ENCODE measurements at places on chromosomes 4 and X. TPM values are rescaled to one million over a fixed set of nuclear protein-coding genes. Genes with fewer than 3 reads are reported as not detected.

DNA sequence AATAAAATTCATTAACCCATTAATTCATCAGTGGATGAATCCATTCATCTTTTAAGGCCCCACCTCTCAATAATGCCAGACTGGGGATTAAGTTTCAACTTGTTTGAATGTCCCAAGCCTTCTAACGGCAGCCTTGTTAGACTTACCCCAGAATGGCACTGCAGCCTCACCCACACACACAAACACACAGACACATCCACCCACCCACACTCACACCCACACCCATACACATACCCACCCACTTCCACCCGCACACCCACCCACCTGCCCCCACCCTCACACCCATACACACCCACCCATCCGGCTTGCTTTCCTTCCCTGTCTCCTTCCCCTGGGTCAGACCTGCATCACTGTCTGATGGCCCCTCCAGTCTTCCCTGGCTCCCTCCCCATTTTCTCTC lies 102.6 kb downstream of the ARHGAP10 start:
- no peak for DNase-seq

DNA sequence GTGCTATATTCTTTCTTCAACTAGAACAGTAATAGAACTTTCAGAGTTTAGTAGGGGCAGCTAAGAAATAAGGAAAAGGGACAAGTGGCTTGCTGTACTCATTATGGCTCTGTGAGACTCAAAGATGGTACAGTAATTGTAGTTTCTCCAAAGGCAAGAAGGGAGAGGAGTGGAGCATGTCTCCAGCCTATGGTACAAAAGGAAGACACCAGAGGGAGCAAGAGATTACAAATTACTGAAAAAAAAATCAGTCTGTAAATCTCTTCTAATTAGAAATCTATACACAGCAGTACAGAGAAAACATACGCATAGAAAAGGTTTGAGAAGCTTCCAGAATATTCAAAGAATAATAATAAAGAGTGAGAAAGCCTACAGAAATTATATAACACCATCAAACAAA lies 61.4 kb downstream of the KLHL4 start:
- no peak for DNase-seq

- no peak for DNase-seq
Measured at GRCh38 chrX:141314441-141314840, 72.1 kb upstream of the SPANXC start.

DNA sequence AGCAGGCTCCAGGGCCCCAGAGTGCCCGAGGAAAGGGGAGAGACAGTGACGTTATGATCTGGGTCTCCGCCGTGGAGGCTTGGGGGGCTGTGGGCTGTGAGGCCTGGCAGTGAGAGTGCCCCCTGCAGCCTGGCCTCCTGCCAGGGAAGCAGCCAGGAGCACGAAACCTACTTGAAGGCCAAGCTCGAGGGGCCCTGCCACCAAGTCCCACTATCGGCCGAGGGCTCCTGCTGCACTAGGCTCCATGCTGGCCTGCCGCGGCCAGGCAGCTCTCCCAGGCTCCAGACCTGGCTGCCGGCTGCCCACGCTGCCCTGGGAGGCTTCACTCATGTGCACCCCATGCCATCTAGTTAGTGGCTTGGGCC lies 18.7 kb downstream of the FLNA start:
- no peak for DNase-seq

- DNase-seq: no peak
Measured at GRCh38 chrX:18935893-18936292, 48.0 kb downstream of the PHKA2 start.

GRCh38 chr4:55795341-55795740 lies 24.2 kb upstream of the EXOC1L start:
- no peak for DNase-seq

DNA sequence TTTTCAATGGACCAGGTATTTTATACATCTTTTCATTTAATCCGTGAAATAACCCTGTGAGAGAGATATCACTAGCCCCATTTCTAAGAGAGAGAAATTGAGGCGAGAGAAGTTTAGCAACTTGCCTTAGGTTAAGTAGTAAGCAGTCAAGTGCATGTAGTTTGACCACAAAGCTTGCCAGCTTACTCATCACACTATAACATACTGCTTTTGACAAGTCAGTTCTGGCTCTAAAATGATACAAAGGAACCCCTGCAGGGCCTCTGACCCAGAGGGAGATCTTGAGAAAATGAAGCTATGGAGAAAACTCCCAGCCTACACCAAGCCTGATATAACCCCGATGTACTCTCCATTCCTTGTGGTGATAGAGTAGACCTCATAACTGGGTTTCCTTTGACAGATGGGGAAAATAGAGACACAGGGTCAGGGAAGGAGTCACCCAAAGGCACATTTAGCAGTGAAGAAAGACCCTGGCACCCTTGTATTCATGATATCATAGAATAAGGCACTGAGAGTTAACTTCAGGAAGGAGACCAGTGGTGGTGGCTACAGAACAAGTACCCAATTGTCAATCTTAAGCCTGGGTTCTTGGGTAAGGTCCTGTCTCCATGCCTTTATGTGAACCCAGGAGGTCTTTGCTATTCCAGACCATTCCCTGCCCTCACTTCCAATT lies 60.2 kb upstream of the MSN start:
- DNase-seq: peak; percentile 13

PABPC1L2A gene
- total RNA-seq: not detected

NAP1L5 gene
- 5.6 TPM for total RNA-seq

DNA sequence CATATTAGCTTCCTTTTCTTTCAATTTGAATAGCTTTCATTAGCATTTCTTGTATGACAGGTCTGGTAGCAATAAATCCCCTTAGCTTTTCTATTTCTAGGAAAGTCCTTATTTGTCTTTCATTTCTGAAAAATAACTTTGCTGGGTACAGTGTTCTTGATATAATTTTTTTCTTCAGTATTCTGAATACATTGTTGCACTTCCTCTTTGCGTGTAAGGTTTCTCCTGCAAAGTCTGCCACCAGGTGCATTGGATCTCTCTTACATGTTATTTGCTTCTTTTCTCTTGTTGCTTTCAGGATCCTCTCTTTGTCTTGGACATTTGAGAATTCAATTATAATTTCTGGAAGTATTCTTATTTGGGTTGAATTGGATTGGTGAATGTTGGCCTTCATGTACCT lies 663.7 kb downstream of the GRXCR1 start:
- DNase-seq: no peak

RGN gene
- total RNA-seq: 0.18 TPM

RNF150 gene
- total RNA-seq: 56.5 TPM

SMIM43 gene
- not detected for total RNA-seq

KLF8 gene
- total RNA-seq: 0.18 TPM

DNA sequence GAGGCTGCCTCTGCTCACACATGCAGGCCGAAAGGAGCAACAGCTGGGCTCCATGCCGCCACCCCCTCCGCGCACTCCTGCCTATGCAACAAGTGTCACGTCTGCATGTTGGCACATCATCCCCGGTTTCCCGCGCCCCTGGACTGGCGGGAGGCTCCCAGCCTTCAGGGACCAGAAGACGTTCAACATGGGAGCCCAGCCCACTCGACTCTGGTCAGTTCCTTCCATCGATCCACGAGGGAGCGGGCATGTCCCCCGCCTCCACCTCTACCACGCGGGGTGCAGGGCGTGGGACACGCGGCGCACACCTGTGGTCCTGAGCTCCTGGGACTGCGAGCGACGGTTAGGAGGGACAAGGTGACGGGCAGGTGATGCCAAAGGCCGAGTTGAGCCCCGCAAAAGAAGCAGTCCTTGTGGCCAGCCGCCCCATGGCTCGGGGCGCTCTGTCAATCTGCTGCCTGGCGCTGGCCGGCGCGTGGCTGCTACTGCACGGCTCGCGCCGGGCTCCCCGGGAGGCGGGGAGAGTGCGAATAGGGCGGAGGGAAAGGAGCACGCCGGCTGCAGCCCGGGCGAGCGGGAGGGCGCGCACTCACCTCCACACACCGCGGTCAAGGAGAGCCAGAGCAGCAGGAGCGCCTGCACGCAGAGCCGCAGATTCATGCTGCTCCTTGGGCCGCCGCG lies 645 bp downstream of the APLN start:
- peak; percentile 83 for DNase-seq

DNA sequence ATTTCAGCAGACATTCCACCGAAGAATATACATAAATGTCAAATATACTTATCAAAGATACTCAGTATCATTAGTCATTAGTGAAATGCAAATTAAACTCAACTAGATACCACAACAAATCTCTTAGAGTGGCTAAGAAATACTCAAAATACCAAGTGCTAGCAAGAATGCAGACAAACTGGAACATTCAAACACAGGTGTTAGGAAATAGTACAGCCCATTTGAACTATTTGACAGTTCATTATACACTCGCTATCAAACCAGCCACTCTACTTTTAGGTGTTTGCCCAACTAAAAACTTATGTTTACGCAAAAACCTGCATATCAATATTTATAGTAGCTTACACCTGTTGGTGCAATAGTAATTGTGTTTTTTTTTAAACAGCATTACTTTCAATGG lies 8.8 kb downstream of the ADAM29 start:
- DNase-seq: no peak

DNA sequence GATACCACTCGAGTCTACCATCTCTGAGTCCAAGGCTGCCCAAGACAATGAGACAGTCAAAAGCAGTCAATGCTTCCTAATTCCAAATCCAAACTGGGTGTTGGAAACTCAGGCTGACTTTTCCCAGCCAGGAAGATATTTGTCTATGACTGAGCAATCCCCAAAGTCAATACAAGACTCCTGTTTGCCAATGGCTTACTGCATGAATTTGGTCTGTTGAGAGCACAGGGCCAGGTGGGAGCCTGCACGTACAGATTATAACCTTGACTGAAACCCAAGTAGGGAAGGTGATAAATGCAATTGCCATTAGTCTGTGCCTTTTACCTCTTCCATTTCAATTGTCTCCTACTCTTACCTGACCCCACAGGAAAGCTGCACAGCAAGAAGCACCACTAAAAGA lies 72.6 kb upstream of the PPARGC1A start:
- DNase-seq: no peak

DNA sequence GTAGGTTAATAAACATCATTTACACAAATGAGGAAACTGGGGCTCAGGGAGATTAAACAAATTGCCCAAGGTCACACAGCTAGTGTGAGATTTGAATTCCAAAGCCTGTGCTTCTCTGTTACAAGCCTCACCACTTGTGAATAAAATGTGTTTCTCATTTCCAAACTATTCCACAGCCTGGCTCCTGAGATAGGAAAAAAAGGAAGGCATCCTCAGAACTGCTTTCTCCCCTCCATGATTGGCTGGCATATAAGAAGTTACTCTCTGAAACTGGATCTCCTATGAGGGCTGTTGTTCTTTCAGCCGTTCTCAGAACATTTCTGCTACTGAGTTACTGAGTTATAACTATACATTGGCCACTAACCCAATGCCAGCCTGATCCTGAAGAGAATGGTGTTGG lies 237.9 kb downstream of the MAML3 start:
- no peak for DNase-seq

- peak; percentile 64 for DNase-seq
Measured at GRCh38 chr4:56958111-56958517, 19.3 kb downstream of the NOA1 start.

ZNF674 gene
- total RNA-seq: 8.8 TPM

DNA sequence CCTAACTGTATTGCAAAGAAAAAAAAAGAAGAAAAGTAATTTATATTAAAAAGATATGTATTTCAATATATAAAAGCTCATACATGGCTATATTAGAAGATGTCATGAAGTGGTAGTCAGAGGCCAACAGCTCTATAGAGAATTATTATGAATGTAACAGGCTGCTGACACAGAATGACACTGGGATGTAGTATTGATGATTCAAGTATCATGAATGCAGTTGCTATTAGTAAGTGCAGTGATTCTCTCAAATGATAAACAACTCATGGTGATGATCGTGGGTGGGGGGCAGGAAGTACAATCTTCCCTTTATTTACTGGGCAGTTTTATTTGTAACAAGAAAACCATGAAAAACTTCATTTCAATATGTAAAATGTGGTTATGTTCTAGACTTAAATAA lies 124.6 kb downstream of the COL4A6 start:
- DNase-seq: no peak

OTUD6A gene
- not detected for total RNA-seq

- DNase-seq: no peak
Measured at GRCh38 chr4:95059663-95060062, 301.9 kb downstream of the BMPR1B start.

DNA sequence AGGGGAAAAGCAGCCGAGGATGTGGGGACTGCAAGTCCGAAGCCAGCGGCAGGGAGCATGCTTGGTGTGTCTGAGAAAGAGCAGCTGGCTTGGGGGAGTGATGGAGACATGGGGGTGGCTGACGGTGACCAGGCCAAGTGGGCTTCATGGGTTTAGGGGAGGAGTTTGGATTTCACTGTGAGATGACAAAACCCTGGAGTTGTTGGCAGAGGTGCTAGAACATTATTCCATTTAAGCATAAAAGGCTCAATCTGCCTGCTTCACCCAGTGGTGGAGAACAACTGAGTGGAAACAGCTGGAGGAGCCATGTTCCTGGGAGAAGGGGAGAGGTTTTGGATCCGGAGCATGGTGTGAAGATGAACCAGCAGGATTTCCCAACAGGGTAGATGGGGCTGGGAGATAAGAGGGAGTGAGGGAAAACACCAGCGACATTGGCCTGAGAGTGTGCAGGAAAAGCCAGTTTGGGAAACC lies 318.0 kb upstream of the TAPT1 start:
- peak; percentile 75 for DNase-seq

MAGIX gene
- 1.2 TPM for total RNA-seq

TMEM150C gene
- total RNA-seq: 1.6 TPM

DNA sequence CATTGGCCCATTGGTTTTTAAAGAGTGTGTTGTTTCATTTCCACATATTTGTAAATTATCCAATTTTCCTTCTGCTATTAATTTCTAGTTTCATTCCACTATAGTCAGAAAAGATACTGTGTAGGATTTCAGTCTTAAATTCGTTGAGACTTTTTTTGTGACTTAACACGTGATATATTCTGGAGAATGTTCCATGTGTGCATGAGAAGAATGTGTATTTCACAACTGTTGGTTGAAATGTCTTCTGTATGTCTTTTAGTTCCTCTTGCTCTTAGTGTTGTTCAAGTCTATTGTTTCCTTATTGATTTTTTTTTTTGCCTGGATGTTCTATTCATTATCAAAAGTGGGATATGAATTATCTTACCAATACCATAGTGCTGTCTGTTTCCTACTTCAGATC lies 606.9 kb downstream of the RPA4 start:
- DNase-seq: no peak

GRCh38 chr4:30754021-30754420 lies 33.9 kb downstream of the PCDH7 start:
- DNase-seq: no peak
